Stimulated activated CD8-positive, alpha-beta memory T cell treated with anti-CD3 and anti-CD28 coated beads, Interleukin-7, amount 100 ng/mL, for 48 hours (primary cell): ENCODE measurements at places on chromosomes 3 and 15.

DNA sequence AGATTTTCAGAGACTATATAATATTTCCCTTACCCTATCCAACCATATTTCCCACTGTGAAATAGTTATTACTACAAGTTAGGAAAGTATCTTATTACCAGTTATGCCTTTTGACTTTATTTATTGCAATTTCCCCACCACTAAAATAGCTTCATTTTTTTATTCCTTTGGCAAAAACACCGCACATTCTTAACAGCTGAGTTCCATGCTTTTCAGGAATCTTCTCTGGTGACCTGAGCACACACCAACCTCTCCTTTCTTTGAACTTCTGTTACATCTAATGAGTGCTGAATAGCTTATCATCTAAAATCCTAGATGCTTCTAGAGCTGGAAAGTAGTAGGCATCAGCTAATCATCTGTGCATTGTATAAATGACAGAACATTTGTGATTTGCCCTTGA, 99.1 kb downstream of the UBE2E2 start:
- DNase-seq = no peak

DNA sequence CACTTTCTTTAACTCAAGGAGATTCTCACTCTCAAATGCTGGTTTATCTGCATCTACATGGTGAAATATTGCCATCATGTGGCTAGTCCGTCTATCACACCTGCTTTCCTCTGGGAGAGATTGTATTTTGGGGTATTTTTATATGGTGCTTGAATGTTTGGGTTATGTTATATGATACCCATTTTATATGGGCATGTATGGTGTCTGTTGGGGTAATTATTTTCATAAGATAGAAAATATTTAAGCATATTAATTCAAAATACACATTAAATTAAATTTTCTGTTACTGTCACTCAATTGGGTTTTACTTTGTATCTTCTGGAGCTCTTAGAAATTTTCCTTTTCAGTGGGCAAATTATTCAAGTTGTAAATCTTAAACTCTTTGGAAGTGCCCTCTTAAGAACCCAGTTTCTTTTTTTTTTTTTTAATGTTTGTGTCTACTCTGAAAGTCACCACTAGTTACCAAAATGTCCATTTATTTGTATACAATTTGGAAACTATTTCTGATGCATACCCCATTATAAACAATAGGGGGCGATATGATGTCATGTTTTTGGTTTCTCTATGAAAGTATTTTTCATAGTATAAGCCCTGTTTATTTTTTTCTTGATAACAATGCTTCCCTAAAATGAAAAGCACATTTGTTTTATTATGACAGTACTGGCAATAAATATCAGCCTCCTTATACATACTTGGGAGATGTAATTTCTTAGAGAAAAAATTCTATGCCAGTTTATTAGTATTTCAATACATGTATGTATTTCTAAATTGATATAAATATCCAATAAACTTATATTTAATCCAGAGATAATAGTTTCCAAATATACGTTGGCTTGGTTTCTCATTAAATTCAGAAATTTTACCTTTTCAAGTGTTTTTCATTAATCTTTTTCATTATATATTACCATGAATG, 36.1 kb upstream of the PLSCR5 start:
- no peak for DNase-seq

DNA sequence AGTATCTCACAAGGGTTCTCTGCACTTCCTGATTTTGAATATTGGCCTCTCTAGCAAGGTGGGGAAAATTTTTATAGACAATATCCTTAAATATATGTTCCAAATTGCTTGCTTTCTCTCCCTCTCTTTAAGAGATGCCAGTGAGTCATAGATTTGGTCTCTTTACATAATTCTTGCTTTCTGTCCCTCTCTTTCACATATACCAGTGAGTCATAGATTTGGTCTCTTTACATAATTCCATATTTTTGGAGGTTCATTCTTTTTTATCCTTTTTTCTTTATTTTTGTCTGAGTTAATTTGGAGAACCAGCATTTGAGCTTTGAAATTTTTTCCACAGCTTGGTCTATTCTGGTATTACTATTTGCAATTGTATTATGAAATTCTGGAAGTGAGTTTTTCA, 77.7 kb upstream of the NUDT16 start:
- DNase-seq = no peak

GRCh38 chr3:37115446-37115845, 58.9 kb downstream of the LRRFIP2 start:
- DNase-seq = no peak

GRCh38 chr3:61562721-61563312, 1.4 kb downstream of the PTPRG start:
- DNase-seq = no peak

DNA sequence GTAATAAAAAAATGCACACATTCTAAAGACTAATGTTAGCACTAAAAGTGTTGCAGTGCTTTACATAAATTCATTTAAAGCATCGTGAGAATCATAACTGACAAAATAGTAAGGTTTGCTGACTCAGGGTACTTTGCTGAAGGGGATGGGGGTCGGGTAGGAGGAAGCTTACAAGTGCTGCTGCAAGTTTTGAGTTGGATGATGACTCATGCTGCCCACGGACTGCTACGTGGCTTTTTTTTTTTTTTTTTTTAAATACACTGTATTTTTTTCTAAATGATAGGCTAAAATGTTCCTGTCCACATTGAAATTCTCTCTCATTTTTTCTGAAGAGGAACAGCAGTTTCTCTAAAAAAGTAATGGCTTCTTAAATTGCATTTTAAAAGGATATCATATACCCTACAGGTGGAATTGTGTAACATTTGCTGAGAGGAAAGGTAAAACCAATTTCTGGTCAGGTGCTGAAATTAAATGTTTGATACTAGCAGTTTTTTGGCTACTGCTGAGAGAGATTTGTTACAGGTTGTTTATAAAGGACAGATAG, 2.2 kb downstream of the MAPK6 start:
- DNase-seq = no peak

GRCh38 chr3:192482391-192482790, 244.9 kb downstream of the FGF12 start:
- DNase-seq = no peak
